ENCODE measurements at places on chromosomes 4 and X.

GRCh38 chr4:27828843-27829242 is 968.2 kb downstream of the STIM2 start:
- no peak for DNase-seq

GRCh38 chr4:151114338-151114737 is 14.9 kb downstream of the RPS3A start:
- no peak for DNase-seq

DNA sequence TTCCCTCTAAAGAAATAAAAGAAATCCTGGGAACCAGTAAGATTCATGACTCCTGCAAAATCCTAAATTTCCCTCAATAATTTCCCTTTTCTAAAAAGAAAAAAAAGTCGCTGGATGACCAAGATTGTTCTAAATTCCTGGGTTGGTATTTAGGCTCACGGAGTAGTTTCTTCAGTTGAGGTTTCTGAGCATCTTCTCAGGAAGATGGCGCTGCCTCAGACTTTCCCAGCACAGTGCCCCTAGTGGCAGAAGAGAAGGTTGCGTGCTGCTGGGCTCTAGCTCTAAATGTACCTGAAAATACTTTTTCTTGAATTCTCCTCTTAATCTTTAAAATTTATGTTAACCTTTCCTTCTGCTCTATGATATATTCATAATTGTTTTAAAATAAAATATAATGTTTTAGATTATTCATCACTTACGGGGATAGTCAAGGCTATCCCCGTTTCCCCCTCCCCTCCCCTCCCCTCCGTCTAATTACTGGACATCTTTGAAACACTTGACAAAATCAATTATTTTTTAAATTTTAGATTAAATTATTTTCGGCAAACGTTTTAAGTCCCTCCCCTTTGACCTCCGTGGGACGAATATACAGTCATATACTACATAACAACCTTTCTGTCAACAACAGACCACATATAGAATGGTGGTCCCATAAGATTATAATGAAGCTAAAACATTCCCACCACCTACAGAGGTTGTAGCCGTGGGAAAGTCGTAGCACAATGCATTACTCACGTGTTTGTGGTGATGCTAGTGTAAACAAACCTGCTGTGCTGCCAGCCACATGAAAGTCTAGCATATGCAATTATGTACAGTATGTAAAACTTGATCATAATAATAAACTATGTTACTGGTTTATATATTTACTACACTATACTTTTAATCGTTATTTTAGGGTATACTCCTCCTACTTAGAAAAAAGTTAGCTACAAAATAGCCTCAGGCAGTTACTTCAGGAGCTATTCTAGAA is 41.0 kb upstream of the GATB start:
- no peak for DNase-seq

DNA sequence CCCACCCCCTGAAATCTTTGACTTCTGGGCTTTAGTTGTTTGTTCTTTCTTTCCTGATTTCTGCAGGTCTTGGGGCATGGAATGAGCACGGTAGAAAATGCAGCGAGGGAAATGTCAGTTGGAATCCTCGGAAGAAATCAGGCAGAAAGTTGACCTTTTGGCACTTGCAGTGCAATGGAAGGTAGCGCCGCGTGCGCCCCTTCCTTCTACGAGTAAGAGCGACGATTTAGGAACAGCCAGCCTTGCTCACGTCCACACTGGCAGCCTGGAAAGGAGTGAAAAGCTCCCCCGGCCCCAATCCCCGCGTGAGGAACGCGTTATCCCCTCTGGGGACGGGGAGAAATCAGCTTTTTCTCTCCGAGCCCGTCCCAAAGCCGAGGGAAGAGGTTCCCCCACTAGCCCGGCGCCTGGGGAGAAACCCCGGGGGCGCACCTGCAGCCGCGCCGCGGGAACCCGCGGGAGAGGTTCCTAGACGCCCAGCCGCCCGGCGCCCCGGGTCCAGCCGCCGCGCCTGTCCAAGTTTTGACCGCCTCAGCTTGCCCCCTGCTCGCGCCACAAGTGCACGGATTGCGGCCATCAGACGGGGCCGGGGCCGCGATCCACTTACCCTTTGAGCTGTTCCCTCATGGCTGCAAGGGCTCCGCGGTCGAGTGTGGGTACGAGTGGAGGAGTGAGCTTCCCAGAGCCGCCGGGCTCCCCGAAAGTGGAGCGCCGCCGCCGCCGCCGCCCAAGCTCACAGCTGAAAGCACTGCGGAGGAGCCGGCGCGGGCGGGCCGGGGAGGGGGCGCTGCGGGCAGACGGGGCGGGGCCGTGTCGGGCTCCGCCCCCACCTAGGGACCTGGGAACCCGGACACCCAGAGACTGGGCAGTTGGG is 194.6 kb upstream of the FTHL17 start:
- peak; percentile 53 for DNase-seq

DNA sequence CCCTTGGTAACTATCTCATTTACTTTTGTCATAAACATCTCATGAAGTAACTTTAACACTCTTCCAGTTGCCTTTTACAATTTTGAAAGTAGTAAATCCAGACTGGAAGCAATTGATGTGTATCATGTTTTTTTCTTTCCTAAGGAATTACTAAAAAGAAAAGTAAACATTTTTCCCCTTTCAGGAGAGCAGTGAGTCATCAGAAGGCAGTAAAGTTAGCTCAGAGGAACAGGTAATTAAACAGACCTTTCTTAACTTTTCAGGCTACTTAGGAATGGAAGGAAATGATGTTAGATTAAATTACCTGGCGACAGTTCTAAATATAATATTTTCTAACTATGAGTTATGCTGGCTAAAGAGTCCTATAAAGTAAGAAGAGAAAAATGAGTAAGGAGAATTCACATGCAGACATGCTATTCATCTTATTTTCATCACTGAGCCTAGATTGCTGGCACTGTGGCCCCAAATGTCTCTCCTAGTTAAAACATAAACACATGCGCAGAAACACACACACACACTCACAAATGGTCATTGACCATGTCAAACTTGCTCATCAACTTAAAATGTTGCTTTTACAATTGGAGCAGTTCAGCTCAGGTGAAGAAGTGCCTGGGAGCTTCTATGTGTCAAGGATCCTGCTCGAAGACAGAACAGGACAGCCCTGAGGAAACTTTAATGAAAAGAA is 9.3 kb downstream of the DMP1 start:
- DNase-seq = no peak

GRCh38 chr4:145199051-145199716 is 18.8 kb upstream of the OTUD4 start:
- DNase-seq = no peak

DNA sequence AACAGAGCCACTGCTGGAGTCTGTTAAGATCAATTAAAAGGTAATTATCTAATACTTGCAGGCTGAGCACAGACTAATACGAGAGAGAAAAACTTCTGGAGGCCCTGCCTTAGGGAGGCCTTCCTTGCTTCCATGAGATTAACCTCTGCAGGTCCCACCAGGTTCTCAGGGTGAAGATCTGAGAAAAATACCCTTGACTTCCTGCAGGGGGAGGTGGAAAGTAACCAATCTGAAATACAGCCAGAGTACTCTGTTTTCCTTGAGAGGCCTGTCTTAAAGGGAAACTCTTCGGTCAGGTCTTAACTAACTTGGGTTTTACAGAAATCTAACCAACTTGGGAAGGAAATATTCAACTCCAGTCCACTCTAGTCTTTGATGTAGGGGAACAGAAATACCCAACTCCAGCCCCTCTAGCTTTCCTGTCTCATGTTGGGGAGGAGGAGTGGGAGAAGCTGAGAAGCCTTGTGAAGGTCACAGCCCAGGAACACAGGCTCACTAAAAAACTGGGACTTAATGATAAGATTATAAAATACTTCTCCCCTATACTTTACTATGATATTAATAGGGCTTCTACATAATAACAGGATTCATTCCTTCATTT is 77.1 kb downstream of the TBCK start:
- DNase-seq = no peak

DNA sequence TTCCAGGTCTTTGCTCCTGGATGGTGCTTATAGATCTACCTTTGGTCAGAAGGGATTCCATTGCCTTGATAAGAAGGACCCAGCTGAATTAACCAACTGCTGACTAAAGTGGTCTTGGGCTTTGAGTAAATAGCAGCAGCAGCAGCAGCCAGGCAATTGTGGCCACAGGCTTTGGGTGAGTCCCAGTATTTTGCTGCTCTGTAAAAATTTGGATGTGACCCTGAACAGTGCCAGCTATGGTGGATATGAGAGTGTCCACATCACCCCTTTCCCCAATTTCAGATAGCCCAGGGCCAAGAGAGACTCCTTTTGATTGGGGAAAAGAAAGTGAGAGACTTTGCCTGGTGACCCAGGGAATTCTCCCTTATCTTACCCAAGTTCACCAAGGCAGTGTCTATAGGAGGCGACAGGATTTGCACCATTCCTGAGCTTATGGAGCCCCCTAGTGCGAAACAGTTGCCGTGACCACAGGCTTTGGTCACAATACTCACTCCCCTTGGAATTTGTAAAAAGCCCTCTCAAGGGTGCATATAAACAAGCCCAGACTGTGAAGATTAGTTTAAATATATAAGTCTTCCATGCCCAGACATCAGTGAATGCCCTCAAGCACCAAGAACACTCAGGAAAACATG is 518.0 kb downstream of the TMA16 start:
- peak; percentile 47 for DNase-seq

GRCh38 chrX:32289356-32289755 is 922.0 kb downstream of the DMD start:
- no peak for DNase-seq

- DNase-seq = peak; percentile 50
Measured at GRCh38 chr4:102759831-102760644, 730 bp downstream of the MANBA start.

DNA sequence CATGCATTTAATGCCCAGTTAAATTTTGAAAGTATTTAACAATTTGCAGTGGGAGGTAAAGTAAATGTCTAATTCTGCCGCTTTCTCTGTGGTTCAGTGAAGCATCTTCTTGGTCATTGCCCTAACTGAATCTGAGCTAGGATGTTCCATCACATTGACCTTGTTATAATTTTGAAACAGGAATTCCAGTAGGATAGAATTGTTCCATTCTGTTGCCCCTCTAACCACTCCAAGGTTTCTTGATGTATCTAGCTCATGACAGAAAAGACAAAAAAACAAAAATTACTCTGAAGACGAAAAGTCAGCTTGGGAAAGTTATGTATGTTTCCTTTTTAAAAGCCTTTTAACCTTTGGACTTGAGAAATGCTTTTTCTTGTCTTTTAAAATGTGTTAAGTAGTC is 297.0 kb upstream of the FAT1 start:
- no peak for DNase-seq

DNA sequence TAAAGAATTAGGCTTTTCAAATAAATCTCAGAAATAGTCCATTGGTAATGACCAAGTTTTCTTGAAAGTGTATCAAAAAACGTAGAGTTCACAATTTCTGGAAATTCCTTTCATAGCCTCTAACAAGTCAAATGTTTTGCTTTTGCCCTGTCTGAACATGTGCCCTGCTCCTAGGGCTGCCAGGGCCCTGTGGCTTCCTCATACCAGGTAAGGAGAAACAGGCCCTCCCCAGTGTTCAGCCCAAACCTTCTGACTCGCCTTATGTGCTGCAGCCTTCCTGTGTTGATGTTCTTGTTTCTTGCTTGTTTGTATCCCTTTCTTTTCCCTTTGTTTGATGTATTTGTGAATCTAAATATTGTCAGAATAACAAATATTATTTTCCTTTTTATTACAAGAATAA is 146.1 kb upstream of the PACRGL start:
- DNase-seq = no peak

DNA sequence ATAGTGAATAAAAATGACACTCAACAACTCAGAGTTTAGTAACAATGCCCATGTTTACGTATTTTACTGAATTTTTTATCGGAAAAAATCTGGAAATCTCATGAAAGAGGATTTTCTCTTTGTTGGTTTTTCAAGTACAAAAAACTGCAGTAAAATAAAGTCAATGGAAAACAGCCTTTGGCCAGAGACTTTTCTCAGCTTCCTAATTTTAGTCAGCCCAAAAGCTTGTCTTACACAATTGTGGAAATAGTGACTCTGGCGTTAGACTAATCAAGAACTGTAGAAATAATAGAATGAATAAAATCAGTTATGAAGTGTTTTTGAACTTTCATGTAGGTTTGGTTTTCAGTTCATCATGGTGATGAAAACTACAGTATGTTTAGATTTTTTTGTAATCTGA is 234.7 kb downstream of the DKK2 start:
- no peak for DNase-seq

DNA sequence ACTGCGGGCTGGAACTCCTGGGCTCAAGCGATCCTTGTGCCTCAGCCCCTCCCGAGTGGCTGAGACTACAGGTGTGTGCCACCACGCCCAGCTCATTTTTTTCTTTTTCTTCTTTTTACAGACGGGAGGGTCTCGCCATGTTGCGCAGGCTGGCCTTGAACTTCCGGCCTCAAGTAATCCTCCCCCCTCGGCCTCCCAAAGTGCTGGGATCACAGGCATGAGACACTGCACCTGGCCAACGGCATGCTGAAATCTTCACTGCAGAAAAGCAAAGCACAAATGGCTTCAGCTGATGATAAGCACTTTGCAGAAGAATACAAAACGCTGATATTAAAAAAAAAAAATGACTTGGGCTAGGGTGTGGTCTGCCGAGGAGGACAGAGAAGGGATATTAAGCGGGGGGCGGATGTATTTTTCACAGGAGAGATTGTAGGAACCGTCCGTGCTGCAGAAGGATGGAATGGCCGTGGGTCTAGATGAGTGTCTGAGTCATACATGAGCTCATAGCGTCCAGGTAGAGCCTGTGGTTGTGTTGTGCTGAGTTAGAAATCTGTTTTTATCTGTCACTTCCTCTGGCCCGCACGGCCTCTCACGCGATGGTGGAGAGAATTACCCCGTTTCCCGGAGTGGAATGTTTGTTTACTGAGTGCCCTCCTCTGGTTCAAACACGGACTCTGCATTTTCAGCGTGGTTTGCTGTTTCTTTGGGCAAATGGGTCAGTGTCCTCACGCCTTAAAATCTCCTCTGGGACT is 8.5 kb upstream of the AKAP17A start:
- no peak for DNase-seq

DNA sequence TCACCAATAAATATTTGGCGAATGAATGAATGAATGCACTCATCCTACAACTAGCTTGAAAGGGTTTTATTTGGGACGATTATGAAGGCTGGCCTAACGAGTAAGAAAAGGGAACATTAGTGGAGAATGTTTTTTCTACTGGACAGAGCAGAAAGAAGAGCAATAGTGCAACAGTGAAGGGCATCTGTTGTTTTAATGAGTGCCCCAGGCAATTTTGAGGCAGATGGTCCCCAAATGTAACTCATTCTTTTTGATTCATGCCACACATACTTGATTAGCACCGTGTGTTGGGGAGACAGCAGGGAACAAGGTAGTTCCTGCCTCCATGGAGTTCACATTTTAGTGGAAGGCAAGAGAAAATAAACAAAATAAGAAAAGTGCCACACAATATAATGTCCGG is 22.7 kb upstream of the INTS6L start:
- no peak for DNase-seq

GRCh38 chr4:158065176-158065575 is 107.6 kb downstream of the GASK1B start:
- no peak for DNase-seq

GRCh38 chr4:87046121-87046551 is 111.3 kb downstream of the AFF1 start:
- no peak for DNase-seq

- no peak for DNase-seq
Measured at GRCh38 chr4:22473268-22473667, 42.6 kb downstream of the ADGRA3 start.

Data from right forelimb (tissue), 1 donor.